NCI-H1436 treated with DMSO at 0.1 percent for 48 hours (cell line): ENCODE measurements at places on chromosomes 1 and 21.

DNA sequence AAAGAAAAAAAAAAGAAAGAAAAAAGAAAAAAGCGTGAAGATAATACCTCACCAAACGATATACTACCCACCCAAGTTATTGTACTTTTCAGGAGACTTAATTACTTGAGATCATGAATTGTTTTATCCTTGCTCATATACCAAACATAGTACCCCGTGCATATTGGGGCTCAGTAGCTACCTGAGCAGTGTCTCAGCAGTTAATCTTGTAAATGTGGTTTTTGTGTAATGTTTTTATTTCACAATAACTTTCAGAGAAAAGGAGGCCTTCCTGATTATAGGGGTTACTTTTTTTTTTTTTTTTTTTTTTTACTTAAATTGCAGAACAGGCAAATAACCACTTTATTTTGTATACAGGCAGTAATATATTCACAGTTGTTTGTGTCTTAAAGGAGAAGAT is 80.3 kb downstream of the OSBPL9 start:
- DNase-seq: no peak

DNA sequence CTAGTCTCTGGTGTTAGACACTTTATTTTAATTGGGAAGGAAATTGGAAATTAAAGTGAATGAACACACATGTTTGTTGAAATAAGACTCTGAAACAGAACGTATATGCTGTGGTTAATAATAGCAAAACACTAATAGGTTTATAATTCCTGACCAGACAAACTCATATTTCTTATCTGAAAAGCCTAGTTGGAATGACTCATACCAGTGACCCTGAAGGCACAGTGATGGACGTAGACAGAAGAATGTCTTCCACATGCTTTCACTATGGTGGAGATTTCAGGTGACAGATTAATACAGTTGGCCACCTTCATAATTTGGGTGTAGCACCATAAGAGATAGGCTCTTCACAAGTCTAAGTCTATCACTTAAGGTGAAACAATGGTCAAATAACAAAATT is 83.0 kb upstream of the COL11A1 start:
- DNase-seq: no peak

- DNase-seq: peak; percentile 33
Observed at GRCh38 chr1:205711105-205712048, 31.1 kb upstream of the SLC45A3 start.

GRCh38 chr1:53951697-53952096 is 5.5 kb downstream of the LRRC42 start:
- DNase-seq: no peak

DNA sequence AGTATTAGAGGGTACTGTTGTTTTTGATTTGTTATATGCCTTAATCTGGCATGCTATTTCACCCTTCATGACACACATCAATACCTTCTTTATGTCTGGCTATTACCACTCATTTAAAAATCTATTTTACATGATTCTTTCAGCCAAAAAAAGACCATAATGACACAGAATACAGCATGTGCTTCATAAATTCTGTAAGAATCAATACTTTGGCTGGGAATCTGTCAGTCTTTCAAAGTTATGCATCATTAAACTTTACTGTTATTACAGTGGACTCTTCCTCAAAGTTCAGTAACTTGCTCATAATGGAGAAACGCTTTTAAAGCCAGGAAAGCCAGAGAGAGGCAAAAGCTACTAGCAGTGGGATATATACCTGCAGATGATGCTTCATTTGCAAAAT is 247.2 kb upstream of the ADGRL2 start:
- DNase-seq: no peak

DNA sequence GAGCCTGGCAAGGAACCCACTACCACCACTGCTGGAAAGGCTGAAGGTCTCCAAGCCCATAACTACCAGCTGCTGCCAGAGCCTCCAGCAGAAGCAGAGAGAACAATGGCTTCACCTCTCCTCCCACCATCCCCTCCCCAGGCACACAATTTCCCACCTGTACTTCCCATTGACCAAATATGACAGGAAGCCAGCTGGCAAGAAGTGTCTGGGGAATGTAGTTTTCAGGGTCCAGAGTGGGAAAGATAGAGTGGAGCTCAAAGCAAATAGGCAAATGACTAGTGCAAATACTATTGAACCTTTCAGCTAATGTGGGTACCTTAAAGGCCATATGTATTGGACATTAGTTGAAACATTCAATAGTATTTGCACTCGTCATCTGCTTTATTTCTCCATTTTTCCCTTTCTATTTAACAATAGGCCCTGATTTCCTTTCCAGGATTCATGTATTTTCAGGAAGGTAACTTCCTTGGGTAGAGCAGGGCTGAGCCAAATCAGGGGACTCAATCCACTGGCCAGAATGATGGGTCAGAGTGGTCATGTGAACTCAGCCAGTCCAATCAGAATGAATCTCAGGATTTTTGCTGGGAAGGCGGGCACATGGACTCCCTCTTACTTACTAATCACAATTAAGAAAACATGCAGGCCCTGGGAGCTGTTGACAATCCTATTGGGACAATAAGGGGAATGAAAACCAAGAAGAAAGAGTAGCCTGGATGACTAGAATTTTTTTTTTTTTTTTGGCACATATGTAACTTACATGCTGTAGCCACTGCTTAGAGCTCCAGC is 12.1 kb upstream of the NFYC start:
- no peak for DNase-seq

- no peak for DNase-seq
Observed at GRCh38 chr1:246519514-246519913, 12.4 kb upstream of the SMYD3 start.

- DNase-seq: no peak
Observed at GRCh38 chr1:115306146-115306545, 31.9 kb downstream of the NGF start.

- DNase-seq: no peak
Observed at GRCh38 chr1:93665015-93665414, 16.6 kb downstream of the BCAR3 start.

DNA sequence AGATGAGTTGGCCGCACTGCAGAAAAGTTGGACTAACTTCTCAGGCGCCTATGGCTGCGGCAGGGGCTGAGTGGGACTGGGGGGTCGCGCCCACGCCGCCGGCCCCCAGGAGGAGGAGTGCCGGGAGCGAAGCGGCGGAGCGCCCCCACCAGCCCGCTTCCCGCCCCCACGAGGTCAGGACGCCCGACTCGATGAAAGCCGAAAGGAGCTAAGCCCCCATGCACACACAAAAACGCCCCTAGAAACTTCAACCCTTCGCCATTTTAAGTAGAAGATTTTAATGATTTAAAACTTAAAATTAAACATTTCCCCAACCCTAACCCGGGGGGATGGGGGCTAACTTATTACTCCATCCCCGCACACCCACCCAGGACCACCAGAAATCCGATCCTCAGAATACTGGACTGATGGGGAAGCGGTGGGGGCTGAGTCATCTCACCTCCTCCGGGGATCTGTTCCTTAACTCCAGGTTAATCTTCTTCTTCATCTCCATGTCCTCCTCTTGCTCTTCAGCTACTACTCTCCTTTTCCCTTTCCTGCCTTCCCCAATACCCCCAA is 539 bp downstream of the ANP32E start:
- no peak for DNase-seq

DNA sequence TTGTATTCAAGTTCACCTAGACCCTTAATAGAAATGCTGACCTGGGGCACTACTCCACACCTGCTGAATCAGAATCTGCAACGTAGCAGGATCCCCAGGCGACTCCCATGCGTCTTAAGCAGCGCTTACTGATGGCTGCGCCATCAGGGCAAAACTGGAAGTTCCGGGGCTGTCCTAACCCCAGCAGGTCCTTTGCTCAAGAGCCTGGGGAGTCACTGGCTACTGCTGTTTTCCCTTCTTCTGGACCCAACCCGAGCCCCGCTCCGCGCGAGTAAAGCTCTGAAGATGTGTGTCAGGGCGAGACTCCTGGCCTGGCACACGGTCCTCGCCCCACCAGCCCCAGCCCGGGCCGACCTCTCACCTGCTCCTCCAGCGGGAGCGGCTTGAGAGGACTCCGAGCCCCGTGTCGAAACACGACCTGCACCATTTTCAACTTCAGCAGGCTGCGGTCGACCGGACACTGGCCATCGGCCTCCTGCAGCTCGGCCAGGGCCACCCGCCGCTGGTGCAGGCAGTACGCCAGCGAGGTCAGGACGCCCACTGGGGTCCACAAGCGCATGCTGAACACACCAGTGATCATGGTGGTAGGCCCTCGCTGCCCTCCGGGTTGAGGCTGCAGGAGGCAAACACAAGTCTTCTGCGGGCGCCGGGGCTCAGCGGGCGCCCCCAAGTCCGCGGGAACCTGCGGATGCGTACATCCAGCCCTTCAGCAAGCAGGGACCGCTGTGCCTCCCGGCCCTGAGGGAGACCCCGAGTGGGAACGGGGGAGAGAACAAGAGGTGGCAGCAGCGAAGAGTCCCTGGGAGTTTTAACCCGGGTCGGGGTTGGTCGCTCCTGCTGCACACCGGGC is 630 bp downstream of the ACP6 start:
- no peak for DNase-seq

DNA sequence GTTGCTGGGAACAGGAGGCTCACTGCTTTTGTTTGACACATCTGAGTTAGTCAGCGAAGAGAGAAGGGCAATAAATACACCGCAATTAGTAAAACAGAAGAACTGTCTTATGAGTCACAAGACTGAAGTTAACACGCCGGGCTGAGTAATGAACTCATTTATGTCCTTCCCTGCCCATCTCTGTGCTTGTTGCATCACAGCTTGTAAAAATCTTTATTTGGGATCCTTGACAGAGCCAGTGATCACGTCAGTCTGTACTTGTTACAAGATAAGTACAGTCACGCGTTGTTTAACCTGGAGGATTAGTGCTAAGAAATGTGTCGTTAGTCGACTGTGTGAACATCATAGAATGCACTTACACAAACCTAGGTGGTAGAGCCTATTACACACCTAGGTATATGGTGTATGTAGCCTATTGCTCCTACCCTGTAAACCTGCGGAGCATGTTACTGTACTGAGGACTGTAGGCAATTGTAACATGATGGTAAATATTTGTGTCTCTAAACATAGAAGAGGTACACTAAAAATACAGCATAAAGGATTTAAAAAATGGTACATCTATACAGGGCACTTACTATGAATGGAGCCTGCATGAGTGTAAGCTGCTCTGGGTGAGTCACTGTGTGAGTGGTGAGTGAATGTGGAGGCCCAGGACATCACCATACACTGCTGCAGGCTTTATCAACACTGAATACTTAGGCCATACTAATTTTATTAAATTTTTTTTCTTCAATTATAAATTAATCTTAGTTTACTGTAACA is 272.2 kb downstream of the TNR start:
- DNase-seq: no peak

DNA sequence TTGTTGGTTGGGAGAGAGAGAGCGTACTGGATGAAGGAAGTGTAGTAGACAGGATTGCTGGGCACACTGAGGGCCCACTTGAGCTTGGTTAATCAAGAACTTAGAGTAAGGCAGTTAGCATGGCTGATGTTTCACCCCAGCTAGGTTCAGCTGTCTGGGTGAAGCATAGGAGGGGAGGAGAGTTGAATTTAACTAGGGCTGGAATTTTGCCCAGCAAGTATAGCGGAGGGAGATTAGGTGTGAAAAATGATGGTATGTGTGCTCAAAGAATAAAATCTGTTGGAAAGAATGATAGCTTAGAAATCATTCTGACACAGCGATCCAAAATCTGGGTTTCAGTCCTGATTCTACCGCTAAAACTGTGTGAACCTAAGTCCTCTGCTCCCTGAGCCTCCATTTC is 461.5 kb upstream of the PROX1 start:
- DNase-seq: no peak

- no peak for DNase-seq
Observed at GRCh38 chr1:53431244-53431643, 28.0 kb upstream of the DMRTB1 start.

- no peak for DNase-seq
Observed at GRCh38 chr1:67169496-67169895, 3.2 kb downstream of the IL23R start.

- DNase-seq: no peak
Observed at GRCh38 chr1:209723756-209724693, 19.4 kb downstream of the HSD11B1 start.

- no peak for DNase-seq
Observed at GRCh38 chr1:53344921-53345838, 17.3 kb upstream of the LRP8 start.

DNA sequence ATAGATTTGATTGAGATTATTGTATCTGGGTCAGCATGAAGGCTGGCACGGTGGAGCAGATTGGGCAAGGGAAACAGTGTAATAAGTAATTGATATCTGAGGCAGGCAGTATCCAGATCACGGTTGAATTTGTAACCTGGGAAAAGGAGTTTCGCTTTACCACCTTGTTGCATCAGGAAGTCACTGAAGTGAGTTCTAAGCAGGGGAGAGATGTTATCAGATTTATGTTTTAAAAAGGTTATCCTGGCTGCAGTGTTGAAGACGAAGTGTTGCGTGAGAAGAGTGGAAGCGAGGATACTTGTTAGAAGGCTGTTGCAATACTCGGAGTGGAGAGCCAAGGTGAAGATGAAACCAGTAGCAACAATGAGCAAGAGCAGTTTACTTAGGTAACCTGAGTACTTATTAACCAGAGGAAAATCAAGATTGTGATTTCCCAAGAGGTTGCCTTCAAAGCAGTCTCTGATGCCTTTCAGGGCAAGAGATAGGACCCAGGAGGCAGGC is 77.8 kb downstream of the LHX9 start:
- no peak for DNase-seq

- no peak for DNase-seq
Observed at GRCh38 chr21:15552914-15553494, 176.8 kb upstream of the USP25 start.

GRCh38 chr1:184843732-184844495 is 89.3 kb upstream of the EDEM3 start:
- no peak for DNase-seq

GRCh38 chr1:57983441-57983840 is 559.6 kb upstream of the DAB1 start:
- no peak for DNase-seq

DNA sequence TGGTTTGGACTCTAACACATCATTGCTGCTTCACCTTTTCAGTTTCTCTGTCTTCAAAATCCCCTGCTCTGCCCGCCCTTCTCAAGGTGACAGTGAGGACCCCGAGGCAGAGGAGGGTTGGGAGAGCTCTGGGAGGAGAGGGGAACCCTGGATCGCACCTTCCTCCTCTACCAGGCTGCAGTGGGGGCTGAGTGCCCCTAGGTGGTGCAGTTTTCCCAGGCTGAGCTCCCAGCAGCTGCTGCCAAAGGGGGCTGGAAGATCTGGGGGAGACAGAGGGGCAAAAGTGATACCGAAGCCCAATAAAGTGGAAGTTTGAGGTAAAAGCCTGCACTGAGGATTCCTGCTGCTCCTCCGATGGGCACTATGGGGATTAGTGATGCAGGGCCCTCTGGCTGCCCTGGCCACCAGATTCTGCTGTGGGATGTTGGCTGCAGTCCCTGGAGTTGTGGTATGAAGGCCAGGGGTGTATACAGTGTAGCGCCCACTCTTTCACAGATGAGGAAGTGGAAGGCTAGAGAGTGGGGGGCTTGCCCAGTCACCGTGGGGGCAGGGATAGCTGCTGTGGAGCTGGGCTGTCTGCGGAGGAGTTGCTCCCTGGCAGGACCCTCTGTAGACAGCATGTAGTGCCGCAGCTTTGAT is 40.7 kb upstream of the SCMH1 start:
- no peak for DNase-seq
